Activated T-cell treated with anti-CD3 and anti-CD28 coated beads for 1 hour (primary cell): ENCODE measurements at places on chromosomes 2 and 18.

GRCh38 chr18:74512321-74513053, 16.3 kb downstream of the CNDP2 start:
- DNase-seq, result no peak

DNA sequence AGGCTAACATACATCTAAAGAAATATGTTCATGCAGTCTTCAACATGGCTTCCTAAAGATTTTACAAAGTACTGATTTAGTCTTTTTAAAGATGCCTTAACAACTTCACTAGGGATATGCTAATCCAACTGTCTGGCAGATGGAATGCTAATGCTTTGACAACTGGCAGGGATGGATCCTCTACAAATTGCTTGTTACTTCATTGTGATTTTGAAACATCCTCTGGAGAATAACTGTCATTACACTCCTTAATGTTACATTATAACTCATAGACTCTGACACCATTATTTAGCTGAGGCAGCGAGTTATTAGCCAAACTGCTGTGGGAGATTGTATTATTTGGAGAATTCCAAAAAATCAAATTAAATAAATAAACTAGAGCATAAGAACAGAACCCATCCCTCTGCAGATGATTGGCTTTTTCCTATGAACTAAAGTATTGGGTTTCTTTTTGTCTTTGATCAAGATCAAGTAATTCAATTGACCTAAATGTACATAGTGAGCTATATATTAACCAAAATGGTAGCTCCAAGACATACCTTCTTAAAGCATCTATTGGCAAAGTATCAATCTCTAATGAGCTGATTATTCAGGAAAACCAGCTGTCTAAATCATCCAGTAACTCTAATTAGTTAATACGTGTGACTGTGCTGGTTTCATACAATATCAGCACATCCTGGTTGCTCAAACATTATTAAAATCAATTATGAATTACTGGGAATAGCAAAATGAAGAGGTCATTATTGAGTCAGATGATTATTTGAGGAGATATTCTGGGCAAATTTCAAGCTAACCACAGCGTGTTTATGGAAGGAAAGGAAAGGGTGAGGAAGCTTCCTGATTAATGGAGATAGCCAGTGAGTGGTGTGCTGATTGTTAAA, 321.3 kb upstream of the TFPI start:
- DNase-seq, result no peak

- no peak for DNase-seq
Measured at GRCh38 chr18:44130376-44130942, 550.2 kb upstream of the SETBP1 start.

DNA sequence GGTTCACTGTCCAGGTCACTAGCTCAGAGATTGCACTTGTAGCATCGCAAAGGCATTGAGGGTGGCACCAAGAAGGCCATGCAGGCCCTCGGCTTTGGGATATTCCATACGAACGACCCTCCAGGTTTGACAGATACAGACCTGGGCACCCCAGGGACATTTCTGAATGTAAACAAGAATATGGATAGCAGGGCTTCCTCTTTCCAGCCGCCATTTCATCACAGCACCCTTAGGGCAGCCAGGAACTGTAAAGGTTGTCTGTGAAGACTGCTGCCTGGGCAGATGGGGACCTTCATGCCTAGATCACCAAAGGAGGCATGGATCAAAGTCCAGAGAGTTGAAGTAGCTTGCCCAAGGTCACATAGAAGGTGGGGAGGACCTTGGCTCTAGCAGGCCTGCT, 70.5 kb downstream of the ACTR2 start:
- DNase-seq, result no peak

GRCh38 chr2:28047681-28048080, 157.2 kb downstream of the BABAM2 start:
- no peak for DNase-seq

DNA sequence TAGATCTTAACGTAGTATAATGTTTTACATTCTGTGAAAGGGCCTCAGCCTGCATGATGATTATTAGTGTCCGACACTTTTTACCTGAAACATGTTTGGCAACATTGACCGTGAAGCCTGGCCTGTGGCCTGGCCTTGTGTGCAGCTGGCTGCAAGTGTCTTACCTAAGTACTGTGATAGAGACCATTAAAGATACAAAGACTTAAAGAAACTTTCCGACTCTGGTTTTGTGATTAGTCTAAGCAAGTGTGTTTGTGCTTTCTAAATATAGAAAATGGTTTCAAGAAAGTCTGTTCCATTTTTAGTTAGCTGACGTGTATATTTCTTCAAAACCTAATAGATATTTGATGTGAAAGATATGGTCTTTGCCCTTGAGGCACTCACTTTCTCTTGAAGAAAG, 601.8 kb downstream of the LRP1B start:
- DNase-seq, result no peak

GRCh38 chr2:36707050-36707449, 10.5 kb downstream of the VIT start:
- no peak for DNase-seq

DNA sequence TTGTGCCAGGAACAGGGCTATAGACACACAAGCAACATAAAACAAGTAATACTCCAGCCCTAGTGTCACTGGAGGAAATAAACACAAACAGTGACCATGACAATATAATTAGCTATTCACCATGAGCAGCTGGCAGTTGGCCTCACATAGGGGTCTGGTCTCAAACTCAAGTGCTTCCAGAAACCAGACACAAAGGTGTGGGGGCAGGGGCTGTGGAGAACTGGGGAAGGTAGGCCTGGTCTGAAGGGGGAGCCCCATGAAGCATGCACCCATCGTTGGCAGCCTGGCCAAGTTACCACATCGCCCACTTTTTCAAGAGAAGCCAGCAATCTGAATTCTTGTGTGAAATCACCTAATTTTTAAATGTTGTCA, 49.5 kb upstream of the SP3 start:
- no peak for DNase-seq

GRCh38 chr18:35514752-35515459, 17.1 kb upstream of the INO80C start:
- no peak for DNase-seq

DNA sequence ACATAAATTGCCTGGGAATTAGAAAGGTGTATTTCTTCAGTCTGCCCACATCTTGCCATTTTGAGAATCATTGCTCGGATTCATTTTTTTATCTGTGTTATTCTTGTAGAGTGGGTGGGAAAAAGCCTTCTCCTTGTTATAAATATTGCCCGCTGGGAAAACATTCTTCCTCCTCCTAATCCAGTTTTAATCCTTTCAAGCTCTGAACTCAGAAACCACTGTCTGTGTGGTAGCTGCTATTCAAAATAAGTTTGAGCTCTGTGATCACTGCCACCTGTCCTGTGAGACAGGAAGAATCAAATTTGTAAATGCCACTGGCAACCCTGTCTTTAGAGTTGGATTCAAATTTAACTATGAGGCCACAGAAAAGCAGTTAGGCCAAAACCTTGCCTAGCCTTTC, 1875.2 kb upstream of the PIK3C3 start:
- no peak for DNase-seq

DNA sequence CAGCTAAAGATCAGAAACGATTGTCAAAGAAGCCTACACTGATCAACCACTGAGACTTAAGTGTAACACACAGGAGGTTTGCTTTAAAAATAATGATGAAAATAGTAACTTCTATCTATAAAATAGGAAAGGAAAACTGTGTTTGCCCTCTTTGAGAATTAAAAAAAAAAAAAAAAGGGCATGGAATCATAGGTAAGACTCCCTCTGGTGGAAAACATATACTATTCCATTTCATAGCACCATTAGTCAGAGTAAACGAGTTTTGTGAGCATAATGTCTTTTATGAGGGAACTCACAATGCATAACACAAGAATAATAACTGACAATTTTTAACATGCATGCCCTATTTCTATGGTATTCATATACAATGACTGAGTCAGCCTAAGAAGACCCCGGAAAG, 36.3 kb downstream of the SLC35F5 start:
- DNase-seq, result no peak

DNA sequence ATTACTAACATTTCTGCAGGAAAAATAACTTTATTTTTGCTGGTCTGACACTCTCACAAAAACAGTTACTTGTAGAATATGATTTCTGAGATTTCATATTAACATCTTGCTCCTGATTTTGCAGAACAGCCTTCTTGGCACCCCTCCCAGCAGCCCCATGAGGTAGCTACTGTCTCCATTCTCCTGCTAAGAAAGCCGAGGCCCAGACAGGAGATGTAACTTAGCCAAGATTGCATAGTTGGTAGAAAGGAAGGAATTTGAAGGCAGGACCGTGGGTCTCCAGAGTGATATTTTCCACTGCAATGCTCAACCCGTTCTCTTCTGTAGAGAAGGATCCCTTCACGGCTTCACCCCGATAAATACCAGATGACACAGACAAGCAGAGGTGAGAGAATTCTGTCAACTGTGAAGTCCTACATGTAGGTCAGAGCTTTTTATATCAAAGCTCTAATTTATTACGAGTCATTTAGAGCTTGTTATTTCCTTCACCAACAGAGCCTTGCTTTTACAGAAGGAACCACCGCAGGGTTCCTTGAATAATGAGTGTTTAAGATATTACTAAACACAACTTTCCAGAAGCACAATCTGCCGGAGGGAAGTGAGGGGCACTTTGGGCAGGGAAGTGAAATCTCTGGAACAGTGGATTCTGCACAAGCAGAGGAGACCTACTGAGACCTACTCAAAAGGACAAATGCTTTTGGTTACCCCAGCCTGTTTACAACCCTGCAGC, 48.0 kb upstream of the MYCN start:
- no peak for DNase-seq

DNA sequence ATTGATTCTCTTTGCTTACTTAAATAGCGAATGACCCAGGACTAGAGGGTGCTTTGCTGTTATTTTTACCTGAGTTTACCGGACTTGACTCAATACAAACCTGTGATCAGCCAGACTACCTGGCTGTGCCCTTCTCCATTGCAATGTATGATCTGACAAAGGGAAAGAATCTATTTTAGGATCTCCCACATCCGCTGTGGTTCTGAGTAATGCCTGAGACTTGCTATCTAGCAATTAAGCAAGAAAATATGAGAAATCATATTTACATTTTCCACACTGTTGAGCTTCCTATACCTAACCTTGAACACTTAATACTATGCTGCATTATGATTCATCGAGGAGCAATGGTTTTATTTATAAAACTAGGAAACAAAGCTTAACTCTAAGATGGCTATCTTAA, 215.2 kb downstream of the RAD51AP2 start:
- no peak for DNase-seq

DNA sequence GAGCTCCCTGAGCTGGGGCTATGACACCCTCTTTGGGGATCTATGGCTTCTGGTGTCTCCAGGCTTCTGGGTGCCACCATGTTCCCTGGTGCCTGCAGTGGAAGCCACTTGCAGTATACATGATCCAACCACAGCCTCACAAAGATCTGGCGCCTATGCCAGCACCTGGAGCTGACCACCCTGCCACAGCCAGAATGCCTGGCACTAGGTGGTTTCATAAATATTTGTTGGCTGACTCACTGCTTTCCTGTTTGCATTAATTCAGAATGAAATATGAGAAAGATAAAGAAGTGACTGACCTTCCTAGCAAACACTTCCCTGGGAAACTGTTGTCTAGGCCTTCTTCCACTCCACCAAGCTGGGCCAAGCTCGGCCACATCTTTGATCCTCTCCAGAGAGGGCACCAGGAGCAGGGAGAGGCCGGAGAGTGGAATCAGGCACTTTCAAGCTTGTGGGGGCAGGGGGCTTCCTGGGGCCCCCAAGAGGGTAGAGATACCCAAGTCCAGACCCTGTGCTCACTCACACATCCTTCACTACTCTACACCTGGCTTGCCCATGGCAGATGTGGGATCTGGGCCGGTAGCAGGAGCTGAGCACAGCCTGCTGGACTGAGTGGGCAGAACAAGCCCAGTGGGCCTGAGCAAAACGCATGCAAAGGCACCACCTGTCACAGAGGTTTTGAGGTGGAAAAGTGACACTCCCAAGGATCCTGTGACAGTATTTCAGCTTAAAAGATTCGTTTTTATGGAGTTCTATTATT, 565.7 kb downstream of the SLC4A3 start:
- DNase-seq, result no peak

DNA sequence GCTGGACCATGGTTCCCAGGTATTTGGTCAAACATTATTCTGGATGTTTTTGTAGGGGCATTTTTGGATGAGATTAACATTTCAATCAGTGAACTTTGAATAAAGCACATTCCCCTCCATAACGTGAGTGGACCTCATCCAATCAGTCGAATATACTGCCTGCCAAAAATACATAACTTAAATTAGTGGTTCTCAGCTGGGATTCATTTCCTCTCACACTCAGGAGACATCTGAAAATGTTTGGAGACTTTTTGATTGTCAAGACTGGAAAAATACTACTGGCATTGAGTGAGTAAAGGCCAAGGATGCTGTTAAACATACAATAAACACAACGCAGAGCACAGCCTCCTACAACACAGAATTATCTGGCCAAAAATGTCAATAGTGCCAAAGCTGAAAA, 198.2 kb downstream of the MYO1B start:
- no peak for DNase-seq

- DNase-seq, result no peak
Measured at GRCh38 chr2:190462611-190463010, 54.5 kb downstream of the MFSD6 start.

GRCh38 chr18:35732636-35733035, 151.1 kb downstream of the GALNT1 start:
- DNase-seq, result no peak

GRCh38 chr2:108074946-108075345, 88.6 kb downstream of the SLC5A7 start:
- no peak for DNase-seq

- no peak for DNase-seq
Measured at GRCh38 chr2:198283146-198283545, 478.8 kb downstream of the PLCL1 start.

- no peak for DNase-seq
Measured at GRCh38 chr2:72118386-72118785, 29.3 kb downstream of the CYP26B1 start.

DNA sequence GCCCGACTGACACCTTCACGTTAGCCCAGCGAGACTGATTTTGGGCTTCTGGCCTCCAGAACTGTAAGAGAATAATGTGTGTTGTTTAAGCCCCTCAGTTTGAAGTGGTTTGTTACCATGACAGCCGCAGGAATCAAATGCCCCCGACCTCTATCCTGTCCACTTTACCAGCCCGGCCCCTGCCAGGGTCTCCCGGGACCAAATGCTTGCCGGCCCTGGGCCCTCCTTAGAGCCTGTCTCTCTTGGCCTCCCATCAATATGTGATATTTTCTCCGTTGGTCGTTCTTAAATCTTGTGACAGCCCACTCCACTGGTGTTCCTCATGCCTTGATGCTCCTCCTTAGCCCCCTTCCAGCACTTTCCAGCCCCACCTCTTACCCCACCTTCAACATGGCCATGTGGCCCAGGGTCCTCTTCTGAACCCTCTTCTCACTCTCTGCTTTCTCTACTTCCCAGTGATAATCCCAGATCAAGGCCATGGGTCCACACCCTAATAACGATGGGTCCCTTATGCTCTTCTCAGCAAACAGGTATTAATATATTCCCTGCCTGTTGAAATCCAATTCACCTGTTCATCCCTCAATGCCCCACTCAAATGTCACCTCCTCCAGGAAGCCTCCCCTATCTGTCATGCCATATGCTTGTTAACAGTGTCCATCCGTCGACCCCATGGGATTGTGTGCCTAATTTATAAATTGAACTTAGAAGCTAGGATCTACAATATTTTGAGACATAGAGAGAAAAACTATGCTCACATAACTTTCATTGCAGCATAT, 192.8 kb downstream of the ZFP36L2 start:
- no peak for DNase-seq
